ENCODE measurements at places on chromosomes 12 and 14.

DNA sequence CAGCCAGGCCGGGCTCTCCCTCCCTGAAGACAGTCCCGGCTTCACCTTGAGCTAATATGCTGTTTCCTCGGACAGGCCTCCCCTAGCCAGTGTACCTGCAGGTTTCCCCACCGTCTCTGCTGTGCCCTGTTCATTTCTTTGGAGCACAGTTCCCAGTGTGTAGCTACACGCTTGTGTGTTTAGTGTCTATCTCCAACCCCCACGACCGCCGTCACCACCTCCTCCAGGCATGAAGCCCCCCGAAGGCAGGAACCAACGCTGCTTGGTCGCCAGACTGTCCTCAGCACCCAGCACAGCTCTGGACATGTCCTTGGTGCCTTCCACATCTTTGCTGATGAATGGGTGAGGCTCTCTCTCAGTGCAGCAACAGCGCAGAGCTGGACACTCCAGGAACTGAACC lies 26.2 kb upstream of the PLEKHG6 start:
- DNase-seq, result no peak

DNA sequence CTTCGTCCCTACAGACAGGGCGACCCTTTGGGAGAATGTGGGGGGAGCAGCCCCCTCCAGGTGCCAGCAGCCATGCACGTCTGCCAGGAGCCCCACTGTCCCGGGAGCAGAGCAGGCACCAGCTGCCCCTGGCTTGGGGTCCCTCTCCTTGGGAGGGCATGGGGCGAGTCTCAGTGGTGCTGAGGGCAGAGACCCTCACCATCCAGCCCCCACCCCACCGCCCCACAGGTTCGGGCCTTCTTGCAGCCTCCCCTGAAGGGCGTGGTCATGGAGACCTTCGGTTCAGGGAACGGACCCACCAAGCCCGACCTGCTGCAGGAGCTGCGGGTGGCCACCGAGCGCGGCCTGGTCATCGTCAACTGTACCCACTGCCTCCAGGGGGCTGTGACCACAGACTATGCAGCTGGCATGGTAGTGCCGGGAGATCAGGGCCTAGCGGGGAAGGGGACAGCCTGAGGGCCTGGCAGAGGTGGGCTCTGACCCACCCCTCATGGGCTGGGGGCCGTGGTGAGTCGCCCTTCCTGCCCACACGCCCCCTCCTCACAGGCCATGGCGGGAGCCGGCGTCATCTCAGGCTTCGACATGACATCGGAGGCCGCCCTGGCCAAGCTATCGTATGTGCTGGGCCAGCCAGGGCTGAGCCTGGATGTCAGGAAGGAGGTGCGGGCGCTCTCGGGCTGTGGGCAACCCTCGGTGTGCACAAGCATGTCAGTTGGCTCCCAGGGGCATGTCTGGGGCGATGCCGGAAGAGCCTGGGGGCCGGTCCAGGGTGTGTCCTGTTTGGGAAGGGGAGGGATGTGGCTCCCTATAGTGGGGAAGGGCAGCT lies 18.8 kb downstream of the ASPG start:
- no peak for DNase-seq

DNA sequence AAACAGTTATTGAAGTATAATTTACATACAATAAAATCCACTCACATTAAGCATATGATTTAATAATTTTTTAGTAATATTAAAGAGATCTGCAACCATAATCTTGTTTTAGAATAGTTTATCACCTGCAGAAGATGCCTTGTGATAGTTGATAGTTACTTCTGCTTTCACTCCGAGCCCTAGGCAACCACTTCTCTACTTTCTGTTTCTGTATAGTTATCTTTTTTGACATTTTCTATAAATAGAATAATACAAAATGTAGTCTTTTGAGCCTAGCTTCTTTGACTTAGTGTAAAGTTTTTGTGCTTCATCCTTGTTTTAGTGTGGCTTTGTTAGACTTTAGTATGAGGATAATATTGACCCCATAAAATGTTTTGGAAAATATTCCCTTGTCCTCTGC lies 111.0 kb downstream of the MNAT1 start:
- no peak for DNase-seq

DNA sequence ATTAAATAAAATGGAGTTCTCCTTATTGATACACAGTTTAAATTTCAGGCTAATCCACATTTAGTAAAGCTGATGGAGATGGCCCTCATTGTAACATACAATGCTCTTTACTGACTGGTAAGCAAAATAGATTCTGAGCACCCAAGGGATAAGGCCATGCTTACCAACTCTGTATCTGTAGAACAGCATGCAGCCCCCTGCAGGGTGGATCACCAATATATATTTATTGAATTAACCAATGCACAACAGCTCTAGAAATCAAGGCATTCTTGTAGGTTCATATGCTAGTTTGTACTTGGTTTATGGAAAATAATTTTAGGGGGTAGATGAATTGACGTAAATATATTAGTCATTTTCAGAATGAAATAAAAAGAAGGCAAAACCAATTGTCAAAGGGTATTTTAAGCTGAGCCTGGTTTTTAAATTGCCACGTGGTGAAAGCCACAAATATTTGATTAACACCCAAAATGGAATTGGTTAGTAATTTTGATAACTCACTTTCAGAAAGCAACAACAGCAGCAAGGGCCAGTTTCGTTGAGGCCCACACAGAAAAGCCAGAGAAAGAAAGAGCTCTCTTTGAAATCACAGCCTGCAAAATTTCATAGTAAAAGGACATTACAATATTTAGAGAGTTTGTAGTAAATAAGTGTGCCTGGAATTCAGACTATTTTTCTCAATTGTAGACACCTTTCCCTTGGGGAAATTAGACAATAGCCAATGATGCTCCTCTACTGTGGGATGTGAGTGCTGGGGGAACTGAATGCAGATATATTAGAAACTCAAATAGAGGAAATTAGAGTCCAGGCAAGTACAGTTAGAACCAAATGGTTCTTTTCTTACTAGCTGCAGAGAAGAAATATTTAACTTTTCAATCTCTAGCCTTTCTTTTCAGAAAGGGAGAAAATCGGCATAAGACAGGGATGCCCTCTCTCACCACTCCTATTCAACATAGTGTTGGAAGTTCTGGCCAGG lies 216.2 kb upstream of the ABCD2 start:
- DNase-seq, result no peak

- DNase-seq, result no peak
Measured at GRCh38 chr12:120342175-120343038, 14.8 kb upstream of the PLA2G1B start.

DNA sequence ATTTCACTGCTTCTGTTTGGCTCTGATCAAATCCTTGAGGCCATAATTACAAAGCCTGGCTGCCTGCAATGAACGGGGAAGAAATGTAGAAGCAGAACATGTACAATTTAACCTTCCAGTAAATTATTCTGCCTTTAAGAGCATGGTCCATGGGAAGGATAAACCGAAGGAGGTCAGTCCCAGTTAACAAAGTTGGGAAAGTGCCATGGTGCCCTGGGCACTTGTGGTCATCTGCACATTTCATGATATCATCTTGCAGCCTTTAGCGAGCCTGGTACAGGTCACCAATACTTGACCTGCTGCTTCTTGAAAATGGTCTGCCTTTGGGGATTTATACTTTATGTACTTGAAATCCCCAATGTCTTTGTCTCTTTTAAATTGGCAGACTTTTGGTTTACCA lies 175.9 kb upstream of the KITLG start:
- DNase-seq, result no peak

- DNase-seq, result no peak
Measured at GRCh38 chr12:49632986-49633702, 9.8 kb downstream of the PRPF40B start.

GRCh38 chr14:31419179-31419966 lies 977 bp downstream of the HEATR5A start:
- no peak for DNase-seq
